ENCODE measurements at places on chromosomes 2 and 18.

- DNase-seq, result no peak
Observed at GRCh38 chr18:64620971-64621560, 472.2 kb upstream of the LINC00305 start.

DNA sequence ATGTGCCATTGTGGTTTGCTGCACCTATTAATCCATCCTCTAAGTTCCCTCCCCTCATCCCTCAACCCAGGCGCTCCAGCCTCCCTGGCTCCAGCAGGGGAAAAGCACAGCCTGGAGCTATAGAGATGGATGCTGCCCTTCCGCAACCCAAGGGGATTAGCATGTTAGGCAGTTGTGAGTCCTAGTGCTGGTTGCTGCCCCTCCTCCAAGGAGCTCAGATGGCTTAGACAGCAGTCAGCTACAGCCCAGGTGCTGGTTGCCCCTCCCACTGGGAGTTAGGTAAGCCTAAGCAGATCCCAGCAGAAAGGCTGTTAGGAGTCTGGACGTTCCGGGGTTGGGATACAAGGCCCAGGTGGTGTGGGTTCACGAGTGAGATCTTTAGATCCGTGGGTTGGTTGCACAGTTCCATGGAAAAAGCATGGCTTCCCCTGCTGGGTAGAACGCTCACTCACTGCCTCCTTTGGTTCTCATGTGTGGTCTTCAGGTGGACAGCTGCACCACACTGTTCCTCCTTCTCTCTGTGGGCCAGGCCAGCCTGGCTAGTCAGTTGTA is 446.1 kb downstream of the ZNF804A start:
- DNase-seq, result no peak

DNA sequence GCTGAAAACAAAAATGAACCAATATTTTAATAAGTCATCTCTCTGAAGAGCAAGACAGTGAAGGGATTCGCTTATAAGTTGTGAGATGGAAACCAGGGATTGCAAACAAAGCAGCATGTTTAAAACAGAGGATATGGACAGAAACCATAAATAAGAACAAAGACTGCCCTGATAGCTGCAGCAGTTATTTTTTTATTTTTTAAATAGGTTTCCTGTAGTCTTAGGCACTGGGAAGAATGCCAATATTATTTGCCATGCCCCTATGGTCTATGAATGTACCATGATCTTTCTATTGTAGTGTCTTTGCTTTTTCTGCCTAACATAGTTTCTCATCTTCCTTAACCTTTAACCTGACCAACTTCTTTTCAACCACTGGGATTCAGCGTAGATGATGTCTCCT is 1334.0 kb upstream of the NRXN1 start:
- no peak for DNase-seq

- DNase-seq, result no peak
Observed at GRCh38 chr2:98009887-98010760, 14.4 kb upstream of the TMEM131 start.

GRCh38 chr2:3823748-3824147 is 120.4 kb downstream of the DCDC2C start:
- DNase-seq, result no peak

- DNase-seq, result peak; percentile 75
Observed at GRCh38 chr18:35267161-35267651, 22.8 kb downstream of the ZSCAN30 start.

DNA sequence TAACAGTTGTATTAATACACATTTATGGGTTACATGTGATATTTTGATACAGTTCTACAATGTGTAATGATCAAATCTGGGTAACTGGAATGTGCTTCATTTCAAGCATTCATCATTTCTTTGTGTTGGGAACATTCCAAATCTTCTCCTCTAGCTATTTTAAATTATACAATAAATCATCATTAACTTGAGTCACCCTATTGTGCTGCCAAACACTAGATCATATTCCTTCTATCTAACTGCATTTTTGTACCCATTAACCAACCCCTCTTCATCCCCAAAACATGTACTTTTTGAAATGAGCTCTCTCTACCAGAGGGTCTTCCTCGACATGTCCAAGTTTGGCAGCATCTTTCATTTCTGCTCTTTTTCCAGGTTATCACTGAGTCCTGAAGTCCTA is 81.1 kb upstream of the TTC39C start:
- no peak for DNase-seq

GRCh38 chr2:177147834-177148445 is 64.7 kb upstream of the HNRNPA3 start:
- no peak for DNase-seq

DNA sequence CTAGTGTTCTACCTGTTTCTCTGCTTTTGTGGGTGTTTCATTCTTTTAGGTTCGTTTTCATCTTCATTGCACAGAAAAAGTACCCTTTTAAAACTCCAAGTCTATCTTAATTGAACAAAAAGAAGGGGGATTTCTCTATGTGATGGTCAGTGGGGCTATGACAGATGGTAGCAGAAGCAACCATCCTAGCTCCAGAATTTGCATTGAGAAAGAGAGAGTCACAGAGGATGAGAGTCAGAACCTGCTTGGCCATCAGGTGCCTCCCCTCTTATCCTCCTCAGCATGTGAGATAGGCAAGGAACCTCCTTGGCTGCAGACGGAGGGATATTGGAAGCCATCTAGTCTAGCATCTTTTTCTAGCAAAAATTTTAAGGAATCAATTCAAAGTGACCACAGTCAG is 398.0 kb upstream of the DCC start:
- no peak for DNase-seq

DNA sequence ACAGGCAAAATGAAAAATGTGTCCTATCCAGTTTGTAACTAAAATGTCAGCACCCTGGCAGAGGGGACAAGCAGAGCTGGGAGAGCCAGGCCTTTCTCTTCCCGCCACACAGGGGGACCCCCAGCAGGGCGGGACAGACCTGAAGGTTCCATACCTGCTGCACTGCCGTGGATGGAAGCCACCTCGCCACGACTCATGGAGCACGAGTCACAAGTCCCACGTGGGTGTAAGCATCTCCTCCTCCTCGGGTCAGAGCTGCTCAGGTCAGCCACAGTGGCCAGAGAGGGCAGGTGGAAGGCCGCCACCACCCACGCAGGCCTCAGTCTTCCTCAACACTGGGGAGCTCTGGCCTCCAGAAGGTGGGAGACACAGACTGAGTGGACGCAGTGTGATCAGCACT is 21.0 kb downstream of the C1QL2 start:
- DNase-seq, result no peak

- DNase-seq, result no peak
Observed at GRCh38 chr2:241068942-241069810, 32.9 kb downstream of the MTERF4 start.

DNA sequence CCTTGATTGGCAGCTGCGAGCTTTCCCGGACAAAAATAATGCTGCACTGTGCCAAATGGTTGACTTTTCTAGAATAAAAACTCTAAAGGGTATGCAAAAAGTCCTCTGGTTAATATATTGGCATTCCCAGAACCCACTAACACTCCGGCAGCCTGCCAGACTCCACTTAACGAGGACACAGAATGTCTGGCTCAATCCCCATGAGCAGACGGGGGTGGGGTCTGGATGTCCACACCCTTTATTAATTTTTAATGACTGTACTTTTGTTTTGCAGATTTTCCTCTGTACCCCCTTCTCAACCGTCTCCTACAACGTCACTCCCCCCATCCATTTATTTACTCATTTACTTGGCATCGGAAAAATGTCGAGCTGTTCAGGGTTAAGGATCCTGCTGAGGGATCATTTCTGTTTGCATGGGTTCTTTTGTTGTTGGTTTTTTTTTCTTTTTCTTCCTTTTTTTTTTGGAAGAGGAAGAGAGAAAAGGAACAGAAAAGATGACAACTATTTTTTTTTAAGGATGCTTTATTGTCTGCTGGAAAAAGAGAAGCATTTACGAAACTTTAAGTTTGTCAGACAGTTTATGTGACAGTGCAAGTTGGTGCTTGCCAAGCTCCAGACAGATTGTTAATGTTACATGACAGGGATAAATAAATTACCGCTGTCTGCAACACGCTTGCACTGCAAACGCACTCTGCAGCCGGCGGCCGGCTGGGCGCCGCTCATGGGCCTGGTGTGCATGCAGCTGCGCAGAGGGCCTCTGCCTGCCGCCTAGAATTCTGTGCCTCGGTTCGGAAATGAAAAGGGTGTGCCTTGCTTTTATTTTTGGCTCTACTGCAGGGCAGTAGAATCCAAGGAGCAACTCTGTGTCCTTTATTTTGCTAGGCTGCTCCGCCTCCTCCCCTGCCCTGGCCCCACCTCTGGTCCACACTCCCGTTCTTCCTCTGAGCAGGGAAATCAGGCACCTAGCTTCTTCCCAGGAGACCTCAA is 3.6 kb downstream of the LDLRAD4 start:
- peak; percentile 18 for DNase-seq
